ENCODE measurements at places on chromosomes 4 and X.

DNA sequence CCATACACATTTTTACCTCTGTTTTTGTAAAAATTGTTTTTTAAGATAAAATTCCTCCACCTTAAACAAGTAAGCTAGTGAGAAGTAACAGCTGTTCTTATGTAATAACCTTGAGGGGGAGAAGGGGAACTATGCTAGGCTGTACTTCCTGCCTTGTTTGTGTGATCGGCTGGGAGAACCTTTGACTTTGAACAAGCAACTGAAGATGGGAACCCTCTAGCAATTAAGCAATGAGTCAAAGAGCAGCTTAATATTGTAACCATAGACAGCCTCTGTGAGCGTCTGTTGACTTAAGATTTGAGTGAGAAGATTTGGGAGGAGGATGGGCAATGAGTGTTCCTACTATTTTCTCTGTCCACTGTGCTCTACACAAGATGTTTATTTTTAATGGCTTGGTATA lies 135.1 kb downstream of the SCLT1 start:
- DNase-seq = no peak

- no peak for DNase-seq
Observed at GRCh38 chrX:39897741-39898097, 200.0 kb downstream of the BCOR start.

DNA sequence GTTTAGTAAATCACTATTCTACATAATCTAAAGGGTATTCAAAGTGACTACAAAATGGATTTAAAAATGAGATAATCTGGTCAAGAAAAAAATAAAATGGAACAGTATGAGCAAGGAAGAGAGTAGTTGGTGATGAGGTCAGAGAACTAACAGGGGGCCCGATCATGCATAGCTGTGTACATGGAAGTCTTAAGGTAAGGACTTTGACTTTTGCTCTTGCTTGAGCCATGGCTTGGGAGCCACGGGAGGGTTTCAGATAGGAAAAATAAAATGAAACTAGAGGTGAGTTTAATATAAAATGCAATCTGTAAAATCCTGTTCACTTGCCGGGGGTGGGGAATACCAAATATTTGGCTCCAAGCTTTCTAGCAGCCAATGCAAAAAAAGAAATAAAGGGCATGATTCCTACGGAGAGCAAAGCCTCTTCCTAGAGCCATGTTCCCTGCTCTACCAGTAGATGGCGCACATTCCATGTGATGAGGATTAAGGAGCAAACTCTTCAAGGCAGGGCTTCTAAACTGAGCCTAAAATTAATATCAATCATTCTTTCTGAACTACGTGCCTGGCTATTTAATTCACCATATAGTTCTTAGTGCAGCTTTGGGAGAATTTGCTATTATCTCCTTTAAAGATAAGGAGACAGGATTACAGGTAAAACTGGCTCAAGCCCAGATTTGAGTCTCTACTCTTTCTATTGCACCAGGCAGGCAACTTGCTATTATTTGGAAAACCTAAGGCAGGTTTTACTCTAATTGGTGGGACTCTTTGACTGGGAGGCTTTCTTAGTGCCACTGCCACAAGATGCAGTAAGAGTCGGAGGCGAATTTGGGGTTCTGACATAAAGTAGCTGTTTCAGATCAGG lies 6.8 kb upstream of the CLCN5 start:
- DNase-seq = peak; percentile 19

- DNase-seq = no peak
Observed at GRCh38 chrX:70022616-70023015, 27.1 kb downstream of the AWAT2 start.

- no peak for DNase-seq
Observed at GRCh38 chr4:78004270-78004669, 52.9 kb upstream of the FRAS1 start.

GRCh38 chrX:106286053-106286650 lies 118.0 kb downstream of the PWWP3B start:
- DNase-seq = no peak

- no peak for DNase-seq
Observed at GRCh38 chr4:16820329-16820728, 78.1 kb downstream of the LDB2 start.

GRCh38 chr4:183392377-183392776 lies 52.1 kb upstream of the CDKN2AIP start:
- no peak for DNase-seq

DNA sequence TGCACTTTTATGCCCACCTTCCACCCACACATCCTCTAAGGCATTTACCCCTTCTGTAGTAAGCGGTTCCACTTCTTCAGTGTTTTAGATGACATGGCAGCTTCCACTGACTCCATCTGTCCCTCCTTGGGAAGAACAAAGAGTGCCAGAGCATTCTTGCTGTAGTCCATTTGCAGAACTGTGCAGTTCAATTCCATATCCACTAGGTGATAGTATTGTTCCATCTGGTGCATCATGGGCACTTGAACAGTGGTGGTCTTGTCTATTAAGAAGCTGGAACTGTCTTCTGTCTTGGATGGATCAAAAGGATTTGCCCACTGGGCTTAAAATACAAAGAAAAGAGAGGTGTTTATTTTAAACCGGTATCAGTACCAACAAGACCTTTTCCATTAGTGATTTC lies 3.5 kb downstream of the SERPINA7 start:
- peak; percentile 5 for DNase-seq

DNA sequence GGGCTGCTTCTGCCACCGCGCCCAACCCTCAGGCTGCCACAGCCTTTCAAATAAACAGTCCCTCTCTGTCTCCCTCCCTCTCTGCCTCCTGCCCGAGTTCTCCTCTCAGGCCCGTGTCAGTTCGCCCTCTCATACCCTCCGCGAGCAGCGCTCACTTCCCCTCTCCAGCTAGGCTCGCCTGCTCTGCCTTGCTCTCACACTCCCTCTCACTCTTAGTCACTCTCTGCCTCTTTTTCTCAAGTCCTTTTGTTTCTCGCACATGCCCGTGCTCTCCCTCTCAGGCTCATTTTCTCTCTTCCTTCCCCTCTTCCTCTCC lies 3.2 kb downstream of the EFNB1 start:
- DNase-seq = no peak

DNA sequence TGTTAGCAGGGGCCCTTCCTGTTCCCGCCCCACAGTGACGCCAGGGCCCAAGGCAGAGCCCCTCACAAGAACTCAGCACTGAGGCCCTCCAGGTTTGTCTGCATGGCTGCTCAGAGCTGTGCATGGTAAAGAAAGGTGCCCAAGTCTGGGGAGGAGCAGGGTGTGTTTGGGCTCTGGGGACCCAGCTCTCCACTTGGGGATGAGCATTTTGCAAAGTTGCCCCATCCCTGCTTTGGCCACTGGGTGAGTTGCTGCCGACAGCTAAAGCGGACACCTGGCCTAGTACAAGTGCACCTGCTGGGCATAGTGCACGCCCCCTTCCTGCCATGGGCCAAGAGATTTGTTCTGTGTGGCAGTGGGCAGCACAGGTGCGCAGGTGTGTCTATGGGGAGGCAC lies 2.0 kb upstream of the MXD4 start:
- no peak for DNase-seq

- no peak for DNase-seq
Observed at GRCh38 chr4:147942729-147943128, 210.8 kb downstream of the ARHGAP10 start.

- DNase-seq = no peak
Observed at GRCh38 chr4:187075514-187075913, 351.9 kb upstream of the FAT1 start.
